ENCODE measurements at places on chromosomes 2 and 18.

GRCh38 chr2:197993830-197994229 is 189.4 kb downstream of the PLCL1 start:
- no peak for DNase-seq

- peak; percentile 48 for DNase-seq
These were observed 1.1 kb downstream of the HK2 start for GRCh38 chr2:74834792-74835755.

GRCh38 chr2:82525744-82526143 is 1933.3 kb downstream of the SUCLG1 start:
- no peak for DNase-seq

GRCh38 chr2:13533524-13533922 is 816.8 kb downstream of the TRIB2 start:
- DNase-seq: no peak

GRCh38 chr2:2581331-2582159 is 250.5 kb upstream of the MYT1L start:
- DNase-seq: no peak

GRCh38 chr2:105553538-105554196 is 154.8 kb upstream of the FHL2 start:
- DNase-seq: no peak

GRCh38 chr2:120898961-120899750 is 163.5 kb downstream of the GLI2 start:
- no peak for DNase-seq

DNA sequence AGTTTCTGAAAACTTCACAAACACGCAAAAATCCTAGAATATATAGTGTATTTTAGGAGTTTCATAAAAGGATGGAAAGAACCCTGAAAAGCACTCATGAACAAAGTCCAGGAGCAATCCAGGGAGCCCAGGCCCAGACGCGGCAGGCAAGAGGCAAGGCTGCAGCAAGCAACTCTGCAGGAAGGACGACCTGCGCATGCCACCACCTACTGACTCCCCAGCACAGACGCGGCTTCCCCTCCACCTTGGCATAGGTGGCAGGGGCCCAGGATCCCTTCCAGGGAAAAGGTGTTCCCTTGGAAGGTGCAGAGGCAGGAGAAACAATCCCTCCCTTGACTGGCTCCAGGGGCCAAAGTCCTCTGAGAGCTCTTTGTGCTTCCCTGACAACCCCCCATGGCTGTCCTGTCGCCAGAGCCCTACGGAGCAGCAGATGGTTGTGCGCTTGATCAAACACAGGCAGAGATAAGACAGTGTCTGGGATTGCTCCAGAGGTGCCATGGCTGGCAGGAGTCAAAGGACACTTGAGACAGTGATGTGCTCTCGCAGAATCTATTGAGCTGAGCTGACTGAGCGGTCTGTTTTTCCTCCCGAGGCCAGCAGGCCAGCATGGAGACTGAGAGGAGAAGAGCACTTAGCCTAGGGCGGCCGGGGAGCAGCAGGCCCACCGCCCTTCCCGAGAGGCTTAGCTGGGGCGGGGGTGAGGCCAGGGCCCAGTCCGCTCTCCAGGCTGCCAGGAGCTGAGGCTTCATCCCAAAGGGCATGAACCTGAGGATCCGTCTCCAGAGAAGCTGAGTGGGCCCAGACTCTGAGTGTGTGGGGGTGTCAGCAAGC is 10.8 kb upstream of the AMER3 start:
- DNase-seq: no peak

DNA sequence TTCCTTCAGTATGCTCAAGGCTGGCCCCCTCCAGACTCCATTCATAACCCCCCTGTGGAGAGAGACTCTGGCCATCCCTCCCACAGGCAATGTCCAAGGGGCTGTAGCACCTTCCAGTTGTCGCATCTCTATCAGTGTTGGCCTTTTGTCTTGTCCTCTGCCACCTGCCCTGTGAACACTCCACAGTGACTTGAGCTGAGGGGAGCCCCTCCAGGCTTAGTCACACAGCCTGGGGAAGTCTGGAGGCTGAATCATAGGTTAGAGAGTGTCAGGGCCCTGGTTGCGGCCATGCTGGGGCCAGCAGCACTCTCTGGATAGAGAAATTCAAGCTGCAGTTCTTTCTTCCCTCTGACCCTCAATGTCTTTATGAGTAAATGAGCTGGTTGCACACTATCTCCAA is 64.7 kb downstream of the GYPC start:
- DNase-seq: no peak

DNA sequence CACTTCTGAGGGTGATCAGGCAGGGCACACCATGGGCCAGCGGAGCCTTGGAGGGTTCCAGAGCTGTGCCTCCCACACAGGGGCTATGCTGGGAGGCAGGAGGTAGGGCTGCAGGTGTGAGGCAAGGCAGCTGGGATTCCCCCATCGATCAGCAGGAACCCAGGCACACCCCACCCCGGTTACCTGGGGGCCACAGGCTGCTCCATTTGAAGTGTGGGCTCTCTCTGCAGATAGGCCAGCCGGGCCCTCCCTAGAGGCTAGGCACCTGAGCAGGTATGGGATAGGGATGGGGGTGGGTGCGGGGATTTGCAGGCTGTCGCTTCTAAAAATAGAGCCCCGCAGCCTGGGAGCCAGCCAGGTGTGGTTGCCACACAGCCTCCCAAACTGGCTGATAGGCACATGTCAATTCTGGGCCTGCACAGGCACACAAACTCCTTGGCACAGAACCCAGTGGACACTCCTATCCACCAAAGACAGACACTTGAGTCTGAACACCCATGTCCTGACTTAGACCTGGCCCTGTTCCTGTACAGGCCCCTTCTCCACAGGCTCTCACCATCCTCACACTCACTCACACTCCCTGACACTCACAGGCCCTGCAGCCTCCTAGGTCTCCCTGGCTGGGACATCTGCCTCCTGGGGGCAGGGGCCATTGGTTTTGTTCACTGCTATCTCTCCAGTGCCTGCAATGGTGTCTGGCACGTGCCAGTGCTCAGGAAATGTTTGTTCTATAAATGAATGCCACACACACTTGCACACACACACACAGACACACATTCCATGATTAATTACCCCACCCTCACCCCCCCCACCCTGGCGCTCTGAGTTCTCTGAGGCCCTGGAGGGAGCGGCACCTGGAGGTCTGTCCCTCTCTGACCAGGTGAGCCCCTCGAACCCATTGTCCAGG is 73.4 kb downstream of the ZFP36L2 start:
- DNase-seq: no peak

DNA sequence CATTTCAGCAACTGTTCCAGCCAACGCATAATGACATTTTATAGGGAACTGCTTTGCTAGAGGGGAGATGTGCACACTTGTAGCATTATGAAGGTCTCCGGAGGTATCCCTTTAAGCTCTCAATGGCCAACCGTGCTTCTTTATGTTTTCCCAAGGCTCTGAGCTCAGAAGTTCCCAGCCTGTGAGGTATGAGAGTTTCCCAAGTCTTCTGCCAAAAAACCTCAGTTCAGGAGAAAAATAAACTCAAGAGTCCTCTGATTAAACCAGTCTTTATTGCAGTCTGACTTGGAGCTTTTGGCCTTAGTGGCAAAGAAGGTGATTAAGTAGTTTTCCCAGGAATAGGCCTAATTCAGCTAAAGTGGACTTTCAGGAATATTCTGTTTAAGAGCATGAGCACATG is 35.4 kb upstream of the ZNF532 start:
- DNase-seq: no peak

DNA sequence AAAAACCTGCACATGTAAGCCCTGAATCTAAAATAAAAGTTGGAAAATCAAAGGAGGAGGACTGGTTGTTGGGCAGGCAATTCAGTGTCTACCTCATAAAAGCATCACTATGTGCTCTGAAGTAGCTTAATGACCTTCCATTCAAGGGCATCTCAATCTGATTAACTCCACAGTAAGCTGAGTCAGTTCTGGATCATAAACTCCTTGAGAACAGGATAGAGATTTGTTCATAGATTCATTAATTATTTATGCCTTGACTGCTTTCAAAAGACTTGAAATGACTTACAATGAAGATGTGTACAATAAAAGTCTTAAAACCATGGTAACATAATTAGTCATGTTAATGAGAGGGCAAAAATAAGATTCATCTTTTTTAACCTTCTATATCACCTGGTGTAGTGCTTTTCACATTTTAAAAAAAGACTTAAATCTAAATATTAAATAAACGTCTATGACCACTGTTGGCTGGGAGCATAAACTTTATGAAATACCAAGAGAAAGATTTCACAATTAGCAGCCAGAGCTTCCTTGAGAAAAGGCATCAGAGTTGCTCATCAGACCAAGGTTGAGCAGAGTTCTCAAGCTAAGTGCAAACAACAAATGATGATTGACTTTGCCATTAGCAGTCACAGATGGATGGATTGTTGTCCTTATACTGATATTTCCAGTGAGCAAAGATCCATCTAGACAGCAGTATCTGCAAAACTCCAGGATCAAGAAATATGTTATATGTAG is 237.3 kb upstream of the THUMPD2 start:
- DNase-seq: no peak

GRCh38 chr2:70469435-70469834 is 84.2 kb downstream of the TGFA start:
- no peak for DNase-seq

- DNase-seq: no peak
These were observed 30.8 kb downstream of the TWSG1 start for GRCh38 chr18:9365406-9365805.

DNA sequence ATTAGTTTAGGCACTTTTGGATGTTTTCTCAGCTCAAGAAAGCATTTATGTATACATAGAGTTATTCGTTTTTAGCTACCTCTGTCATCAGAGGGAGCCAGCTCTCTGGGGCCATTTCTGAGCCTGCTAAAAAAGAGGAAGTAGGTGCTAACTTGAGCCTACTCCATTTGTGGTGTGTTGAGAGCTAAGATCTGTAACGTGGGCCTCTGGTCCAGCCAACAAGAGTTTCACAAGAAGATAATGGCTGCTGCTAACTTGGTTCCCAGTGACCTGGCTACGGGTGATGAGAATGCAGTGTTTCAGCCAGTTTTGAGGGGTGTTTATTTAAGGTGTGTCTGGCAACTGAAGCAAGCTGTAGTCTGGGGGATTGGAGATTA is 182.5 kb downstream of the PRKCE start:
- no peak for DNase-seq

DNA sequence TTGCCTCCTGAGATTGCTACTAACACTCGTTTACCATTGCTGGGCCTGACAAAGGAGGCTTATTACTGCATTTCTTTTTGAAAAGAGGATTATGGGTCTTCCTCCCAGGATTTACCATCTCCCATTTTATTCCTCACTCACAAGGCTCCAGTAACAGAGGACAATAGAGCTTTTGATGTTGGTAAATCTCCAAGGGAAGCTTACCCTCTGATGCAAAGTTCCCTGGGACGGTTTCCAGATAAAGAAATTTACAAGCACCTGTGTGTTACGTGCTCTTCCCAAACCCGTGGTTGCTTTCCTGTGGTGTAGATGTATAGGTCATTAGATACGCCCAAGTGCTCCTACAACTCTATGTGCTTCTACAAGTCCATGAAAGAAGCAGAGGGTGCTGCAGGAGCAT is 17.1 kb downstream of the VSNL1 start:
- no peak for DNase-seq

DNA sequence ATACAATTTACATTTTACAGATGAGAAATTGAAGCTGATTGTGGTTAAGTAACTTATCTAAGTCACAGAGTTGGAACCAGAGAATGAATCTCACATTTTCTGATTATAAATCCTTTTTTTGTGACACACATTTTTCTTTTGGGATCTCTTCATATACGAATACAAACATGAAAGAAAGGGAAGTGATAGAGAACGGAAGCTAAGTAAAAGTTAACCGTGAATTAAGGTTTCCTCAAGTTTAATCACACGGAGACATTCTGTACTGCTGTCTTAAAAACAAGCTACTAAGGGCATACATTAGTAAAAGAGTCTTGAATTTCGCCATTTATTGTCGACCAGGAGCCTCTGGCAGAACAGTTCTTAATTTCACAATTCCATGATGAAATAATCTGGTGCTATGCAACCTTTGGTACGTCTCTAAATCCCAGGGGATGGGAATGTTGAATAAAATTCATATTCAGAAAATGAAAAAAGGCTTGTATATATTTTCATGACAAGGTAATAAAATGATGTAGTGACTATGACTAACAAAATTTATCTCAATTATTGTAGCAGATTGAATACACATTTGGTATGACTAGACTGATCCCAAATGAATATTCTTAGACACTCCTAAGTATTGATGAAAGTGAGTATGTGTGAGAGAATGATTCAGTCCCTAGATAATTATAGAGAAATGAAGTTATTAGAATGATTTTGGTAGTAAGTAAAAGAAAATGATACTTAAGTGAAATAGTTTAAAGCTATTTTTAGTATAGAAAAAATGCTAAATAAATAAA is 40.3 kb upstream of the ZSWIM2 start:
- DNase-seq: no peak

GRCh38 chr2:206698811-206699210 is 19.4 kb downstream of the DYTN start:
- no peak for DNase-seq

DNA sequence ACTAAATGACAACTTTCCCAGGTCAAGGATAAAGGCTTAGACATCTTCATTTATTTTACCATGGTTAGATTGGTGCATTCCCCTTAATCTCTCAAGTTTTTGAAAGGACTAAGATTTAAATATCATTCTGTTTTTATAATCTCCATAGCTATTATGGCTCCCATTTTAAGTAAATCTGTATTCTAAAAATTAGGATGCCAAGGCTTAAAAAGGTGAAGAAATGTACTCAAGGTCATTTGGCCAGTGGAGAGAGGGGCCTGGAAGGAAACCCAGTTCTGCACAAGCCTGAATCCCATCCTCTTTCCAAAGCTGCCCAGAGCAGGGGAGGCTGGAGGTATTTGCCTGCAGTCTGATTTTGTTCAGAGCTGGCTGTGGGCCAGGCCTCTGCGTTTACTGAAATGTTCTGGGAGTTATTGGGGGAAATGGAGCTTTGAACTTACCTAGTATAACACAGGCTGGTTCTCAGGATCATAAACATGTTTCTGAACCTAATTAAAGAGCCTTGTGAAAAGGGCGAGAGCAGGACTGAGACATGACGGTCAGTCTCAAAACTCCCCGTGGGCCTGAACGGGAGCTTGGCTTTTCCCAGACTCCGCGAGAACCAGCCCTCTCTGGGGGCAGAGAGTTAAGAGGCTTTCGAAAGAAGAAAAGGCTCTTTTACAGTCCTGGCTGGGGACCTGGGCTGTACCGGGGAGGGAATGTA is 85.6 kb downstream of the DDX1 start:
- DNase-seq: no peak

GRCh38 chr18:5543773-5544389 is at the start of gene EPB41L3:
EPB41L3 (minus strand) TSS chr18:5543997; CDS start chr18:5489183, 54,814 bp downstream.
- no peak for DNase-seq

DNA sequence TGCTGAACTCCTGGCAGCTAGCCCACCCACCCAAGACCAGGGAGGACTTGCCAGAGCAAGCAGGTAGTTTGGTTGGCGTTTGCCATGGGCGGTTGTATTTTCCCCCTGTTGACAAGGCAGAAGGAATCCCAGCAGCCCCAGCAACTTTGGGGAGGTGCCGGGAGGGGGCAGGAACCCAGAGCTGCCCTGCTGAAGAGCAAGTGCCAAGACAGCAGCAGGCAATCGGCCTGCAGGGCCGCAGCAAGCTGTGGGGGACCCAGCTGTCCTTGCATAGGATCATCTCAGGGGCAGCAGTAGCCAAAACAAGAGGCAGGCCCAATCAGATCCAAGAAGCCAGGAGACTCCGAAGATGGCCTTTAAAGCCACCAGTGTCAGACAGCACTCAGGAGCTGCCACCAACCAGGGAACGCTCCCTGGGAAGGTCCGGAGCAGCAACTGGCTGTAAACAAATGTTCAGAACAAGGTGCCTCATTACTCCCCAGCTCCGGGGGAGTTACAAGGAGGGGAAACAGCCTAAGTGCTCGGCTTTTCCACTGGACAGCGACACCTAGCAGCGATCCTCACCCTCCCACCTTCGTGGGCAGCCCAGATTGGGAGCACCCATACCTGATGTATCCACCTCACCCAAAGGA is 2.1 kb downstream of the ST8SIA5 start:
- no peak for DNase-seq

- no peak for DNase-seq
These were observed 38.6 kb downstream of the SLC25A12 start for GRCh38 chr2:171855401-171855800.

All from stimulated activated CD4-positive, alpha-beta T cell treated with anti-CD3 and anti-CD28 coated beads, Interleukin-1b, Interleukin-23, amount 100 ng/mL, for 24 hours (primary cell).